Ascending aorta (tissue), 2 donors: ENCODE measurements at places on chromosomes 2 and 18. TPM values are rescaled to one million over a fixed set of nuclear protein-coding genes. Genes with fewer than 3 reads are reported as not detected.

DNA sequence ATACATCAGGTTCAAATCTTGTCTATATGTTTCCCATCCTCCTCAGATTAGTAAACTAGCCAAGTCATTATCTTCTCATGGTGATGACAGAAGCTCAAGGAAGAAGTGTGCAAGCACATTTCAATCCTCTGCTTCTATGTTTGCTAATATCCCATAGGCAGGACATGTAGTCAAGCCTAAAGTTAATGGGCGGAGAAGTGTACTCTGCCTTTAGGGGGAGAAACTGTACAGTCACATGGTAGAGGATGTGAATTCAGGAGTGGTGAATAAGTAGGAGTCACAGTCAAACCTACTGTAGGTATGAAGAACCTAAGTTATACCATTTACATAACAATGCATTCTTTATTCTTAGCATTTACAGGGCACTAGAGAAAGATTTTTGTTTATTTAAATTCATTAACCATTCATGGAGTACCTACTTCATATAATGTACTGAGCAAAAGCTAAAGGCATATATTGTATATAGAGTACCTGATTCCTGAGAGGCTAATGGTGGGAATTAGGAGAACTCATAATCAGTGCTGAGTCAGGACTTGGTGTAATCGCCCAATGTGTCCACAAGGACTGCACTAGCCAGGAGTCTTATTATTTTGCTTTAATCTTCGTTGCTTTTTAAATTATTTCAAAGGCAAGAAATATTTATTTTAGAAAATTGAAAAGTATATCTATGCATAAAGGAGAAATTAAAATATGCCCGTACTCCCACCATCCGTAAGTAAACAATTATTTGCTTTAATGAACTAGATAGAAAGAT, 394.3 kb upstream of the ETAA1 start:
- no peak for DNase-seq

SCN3A gene
- total RNA-seq = 1.4 TPM

TCF23 gene
- total RNA-seq = not detected

GRCh38 chr2:63788071-63788470, 53.6 kb upstream of the UGP2 start:
- DNase-seq = no peak

- DNase-seq = no peak
These were observed 122.9 kb downstream of the ROCK1 start for GRCh38 chr18:20988726-20989125.

GREB1 gene
- total RNA-seq = 5.9 TPM

KIF5C gene
- 6.2 TPM for total RNA-seq

DNA sequence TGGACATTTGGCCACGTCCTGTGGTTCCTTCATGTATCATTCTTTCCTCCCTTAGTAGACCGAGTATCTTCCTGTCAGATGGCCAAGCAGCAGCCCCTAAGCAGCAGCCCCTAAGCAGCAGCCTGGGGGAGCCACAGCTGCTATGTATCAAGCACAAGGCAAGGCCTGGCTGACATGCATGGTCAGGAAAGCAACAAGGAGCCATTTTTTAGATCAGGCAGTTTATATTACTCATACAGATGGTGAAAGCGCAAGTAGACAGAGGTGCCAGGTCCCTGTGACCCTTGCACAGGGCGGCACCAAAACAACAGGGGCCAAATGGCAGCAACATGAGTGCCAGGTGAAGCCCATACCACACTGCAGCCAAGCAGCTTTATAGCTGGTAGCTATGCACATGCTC, 22.1 kb downstream of the CHCHD5 start:
- DNase-seq = no peak

- no peak for DNase-seq
These were observed 25.6 kb upstream of the UBE2F start for GRCh38 chr2:237941239-237941638.

DNA sequence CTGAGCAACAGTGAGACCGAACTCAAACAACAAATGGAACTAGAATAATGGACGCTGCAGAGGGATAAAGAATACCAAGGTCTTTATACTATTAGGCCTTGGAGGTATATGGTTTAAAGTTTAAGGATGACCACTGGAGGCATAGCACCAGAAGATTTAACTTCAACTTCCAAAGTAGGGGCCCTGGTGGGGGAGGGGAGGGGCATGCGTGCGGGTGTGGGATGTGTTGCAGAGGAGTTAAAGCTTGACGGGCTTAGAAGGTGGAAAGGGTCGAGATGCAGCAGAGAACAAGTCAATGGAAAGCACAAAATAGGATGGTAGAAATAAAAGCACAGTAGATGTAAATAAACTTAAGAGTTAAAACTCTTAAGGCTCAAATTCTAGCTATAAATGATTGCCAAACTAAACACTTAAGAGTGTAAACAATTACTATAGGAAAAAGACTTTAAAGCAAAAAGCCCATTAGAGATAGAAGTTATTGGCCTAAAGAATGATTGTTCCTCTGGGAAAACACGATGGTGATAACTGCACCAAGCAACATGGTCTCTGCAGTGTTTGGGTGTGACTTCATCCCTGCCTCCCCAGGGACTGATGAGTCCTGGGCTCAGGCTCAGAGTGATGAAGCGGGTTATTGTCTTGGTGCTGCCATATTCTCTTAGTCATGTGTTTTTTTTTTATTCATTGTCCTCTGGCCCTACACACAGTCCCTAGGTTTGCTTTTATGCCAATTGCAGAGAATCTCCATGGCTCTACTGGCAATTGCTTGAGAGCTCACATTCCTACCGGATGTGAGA, 13.0 kb downstream of the RRM2 start:
- DNase-seq = no peak
